ENCODE measurements at places on chromosomes 1 and 21. TPM values are rescaled to one million over a fixed set of nuclear protein-coding genes. Genes with fewer than 3 reads are reported as not detected.

TRIM58 gene
- not detected for total RNA-seq

TMEM200B gene
- 0.18 TPM for total RNA-seq

CYP4A22 gene
- total RNA-seq, result not detected

KCNE2 gene
- total RNA-seq, result not detected

BEND5 gene
- not detected for total RNA-seq

RNU1-4 gene
- not detected for total RNA-seq

FAM131C gene
- 19.7 TPM for total RNA-seq

LRRN2 gene
- 11.8 TPM for total RNA-seq

ATP1A2 gene
- total RNA-seq, result 0.07 TPM

SPATA21 gene
- 0.05 TPM for total RNA-seq

PIGM gene
- total RNA-seq, result 4.8 TPM

RWDD3 gene
- total RNA-seq, result 8.7 TPM

CASZ1 gene
- total RNA-seq, result 1.7 TPM

ODF2L gene
- total RNA-seq, result 8.2 TPM

NHLH1 gene
- 0.38 TPM for total RNA-seq

LGALS8 gene
- 29.0 TPM for total RNA-seq

MSTO1 gene
- 40.7 TPM for total RNA-seq

AKR7A2 gene
- 55.0 TPM for total RNA-seq
